Amniotic stem cell (primary cell): ENCODE measurements at places on chromosomes 2 and 18.

- peak; percentile 32 for DNase-seq
Measured at GRCh38 chr2:54482715-54483114, 26.6 kb downstream of the SPTBN1 start.

- DNase-seq, result no peak
Measured at GRCh38 chr2:168608796-168609195, 152.7 kb downstream of the CERS6 start.

DNA sequence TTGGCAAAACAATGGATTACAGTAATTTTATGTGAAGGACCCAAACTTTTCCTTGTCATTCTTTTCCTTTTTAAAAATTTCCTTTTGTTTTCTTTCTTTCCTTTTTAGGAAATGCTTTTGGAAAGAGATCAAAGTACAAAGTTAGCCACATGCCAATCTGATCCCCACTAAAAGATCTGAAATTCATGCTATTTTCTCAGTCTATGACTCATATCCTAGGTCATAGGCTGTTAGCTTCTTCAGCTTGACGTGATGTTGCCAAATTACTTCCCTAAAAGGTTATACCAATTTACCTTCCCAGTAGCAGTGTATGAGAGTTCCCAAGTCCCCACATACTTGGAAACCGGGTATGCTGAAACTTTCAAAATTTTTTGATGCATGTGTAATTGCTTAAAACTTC lies 355.3 kb downstream of the INSIG2 start:
- DNase-seq, result no peak

- DNase-seq, result no peak
Measured at GRCh38 chr18:13272416-13272815, 53.9 kb downstream of the LDLRAD4 start.

GRCh38 chr2:218006741-218007140 lies 3.9 kb upstream of the TNS1 start:
- DNase-seq, result no peak
